Lung (tissue), 17 donors: ENCODE measurements at places on chromosomes 2 and 18.

DNA sequence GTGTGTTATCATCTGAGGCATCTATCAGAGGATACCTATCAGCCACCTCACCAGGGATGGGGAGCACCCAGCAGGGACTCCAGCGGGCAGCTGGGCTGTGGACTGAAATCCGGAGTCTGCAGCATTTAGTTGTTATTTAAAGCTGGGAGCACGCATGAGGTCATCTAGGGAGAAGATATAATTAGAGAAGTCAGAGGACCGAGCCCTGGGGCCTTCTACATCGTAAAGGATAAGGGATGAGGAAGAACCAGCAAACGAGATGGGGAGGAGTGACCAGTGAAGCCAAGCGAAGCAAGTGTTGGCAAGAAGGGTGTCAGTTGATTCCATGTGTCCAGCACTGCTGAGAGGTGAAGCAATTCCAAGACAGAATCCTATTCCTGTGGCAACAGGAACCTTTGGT lies 70.3 kb downstream of the STEAP3 start:
- H3K4me1 ChIP-seq, result no peaks in the 10 kb centered on the region
- H3K27me3 ChIP-seq, result no peaks in the 10 kb centered on the region

DNA sequence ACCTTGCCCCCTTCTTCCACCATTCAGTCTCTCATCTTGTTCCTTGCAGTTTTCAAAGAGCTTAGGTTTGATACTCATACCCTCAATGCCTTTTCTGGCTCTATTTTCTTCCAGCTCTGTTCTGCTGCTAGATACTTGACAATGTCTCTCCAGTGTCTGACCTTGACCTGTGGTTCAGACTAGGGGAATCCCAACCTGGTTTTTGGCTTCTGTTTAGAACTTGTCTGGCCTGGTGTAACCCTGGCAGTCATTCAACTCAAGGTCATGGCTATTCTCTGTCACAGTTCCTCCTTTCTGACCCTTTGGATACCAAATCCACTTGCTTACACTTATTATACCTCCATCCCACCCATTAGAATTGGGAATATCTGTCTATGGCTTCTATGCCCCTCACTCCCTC lies 31.8 kb upstream of the IMP4 start:
- no peak overlapping the region for H3K27ac ChIP-seq
- no peaks in the 10 kb centered on the region for H3K36me3 ChIP-seq
- no peak for DNase-seq
- H3K27me3 ChIP-seq, result no peaks in the 10 kb centered on the region
- no peak overlapping the region for H3K4me3 ChIP-seq

GRCh38 chr2:108304975-108305374 lies 16.3 kb downstream of the SULT1C2 start:
- no peak for DNase-seq
- H3K27ac ChIP-seq, result no peak overlapping the region
- no peaks in the 10 kb centered on the region for H3K27me3 ChIP-seq

GRCh38 chr2:236177967-236178889 lies 10.0 kb upstream of the GBX2 start:
- peaks cover 78% of the 10 kb centered on the region for H3K27me3 ChIP-seq
- H3K36me3 ChIP-seq, result no peaks in the 10 kb centered on the region
- peaks cover 3% of the 10 kb centered on the region for H3K4me1 ChIP-seq
- no peak overlapping the region for H3K4me3 ChIP-seq
- no peak overlapping the region for H3K27ac ChIP-seq

DNA sequence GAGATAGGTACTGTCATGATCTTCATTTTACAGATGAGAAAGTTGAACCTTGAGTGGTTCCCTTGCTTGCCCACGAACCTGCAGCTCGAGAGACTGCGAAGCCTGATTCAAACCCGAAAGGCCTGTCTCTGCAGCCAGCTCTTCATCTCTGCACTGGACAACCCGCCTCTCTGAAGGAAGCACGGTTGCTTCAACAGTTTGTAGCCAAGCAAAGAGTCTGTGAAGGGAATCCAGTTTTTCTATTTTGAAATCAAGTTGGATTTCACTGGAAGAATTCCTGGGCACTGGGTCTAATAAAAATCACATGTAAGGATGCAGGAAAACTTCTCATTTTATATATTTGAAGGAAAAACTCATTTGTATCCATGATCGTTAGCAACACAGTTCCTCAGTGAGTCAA lies 21.3 kb upstream of the ICOS start:
- peak; percentile 31 for DNase-seq
- H3K4me1 ChIP-seq, result no peaks in the 10 kb centered on the region
- no peaks in the 10 kb centered on the region for H3K27me3 ChIP-seq
- H3K4me3 ChIP-seq, result no peak overlapping the region

DNA sequence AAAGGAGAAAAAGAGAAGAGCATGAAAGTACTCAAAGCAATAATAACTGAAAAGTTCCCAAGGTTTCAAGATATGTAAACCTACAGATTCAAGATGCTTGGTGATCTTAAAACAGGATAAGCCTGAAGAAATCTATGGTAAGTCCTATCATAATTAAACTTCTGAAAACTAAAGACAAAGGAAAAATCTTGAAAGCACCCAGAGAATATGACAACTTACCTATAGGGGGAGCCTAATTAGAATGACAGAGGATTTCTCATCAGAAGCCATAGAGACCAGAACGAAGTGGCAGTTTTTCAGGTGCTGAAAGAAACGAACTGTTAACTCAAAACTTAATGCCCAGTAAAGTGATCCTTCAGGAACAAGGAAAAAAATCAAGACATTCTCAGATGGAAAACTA lies 59.7 kb downstream of the XDH start:
- H3K4me3 ChIP-seq, result no peak overlapping the region
- H3K27ac ChIP-seq, result no peak overlapping the region
- H3K36me3 ChIP-seq, result no peaks in the 10 kb centered on the region
- no peak for DNase-seq

- no peak overlapping the region for H3K4me3 ChIP-seq
- no peaks in the 10 kb centered on the region for H3K27me3 ChIP-seq
- peaks cover 11% of the 10 kb centered on the region for H3K36me3 ChIP-seq
These were observed 15.1 kb downstream of the IWS1 start for GRCh38 chr2:127511090-127511695.

GRCh38 chr2:42164971-42165370 lies 4.2 kb upstream of the EML4 start:
- DNase-seq, result no peak
- no peak overlapping the region for H3K27ac ChIP-seq
- H3K4me3 ChIP-seq, result no peak overlapping the region
- no peaks in the 10 kb centered on the region for H3K36me3 ChIP-seq
- H3K27me3 ChIP-seq, result no peaks in the 10 kb centered on the region

- no peak for DNase-seq
- peaks cover 3% of the 10 kb centered on the region for H3K4me1 ChIP-seq
- H3K36me3 ChIP-seq, result no peaks in the 10 kb centered on the region
- no peaks in the 10 kb centered on the region for H3K27me3 ChIP-seq
These were observed 87.5 kb downstream of the PLEKHM3 start for GRCh38 chr2:207937823-207938222.

GRCh38 chr18:37409878-37410277 lies 155.7 kb downstream of the CELF4 start:
- H3K36me3 ChIP-seq, result no peaks in the 10 kb centered on the region
- no peak overlapping the region for H3K4me3 ChIP-seq
- peak; percentile 63 for DNase-seq
- H3K4me1 ChIP-seq, result peaks cover 10% of the 10 kb centered on the region
- H3K27me3 ChIP-seq, result no peaks in the 10 kb centered on the region

DNA sequence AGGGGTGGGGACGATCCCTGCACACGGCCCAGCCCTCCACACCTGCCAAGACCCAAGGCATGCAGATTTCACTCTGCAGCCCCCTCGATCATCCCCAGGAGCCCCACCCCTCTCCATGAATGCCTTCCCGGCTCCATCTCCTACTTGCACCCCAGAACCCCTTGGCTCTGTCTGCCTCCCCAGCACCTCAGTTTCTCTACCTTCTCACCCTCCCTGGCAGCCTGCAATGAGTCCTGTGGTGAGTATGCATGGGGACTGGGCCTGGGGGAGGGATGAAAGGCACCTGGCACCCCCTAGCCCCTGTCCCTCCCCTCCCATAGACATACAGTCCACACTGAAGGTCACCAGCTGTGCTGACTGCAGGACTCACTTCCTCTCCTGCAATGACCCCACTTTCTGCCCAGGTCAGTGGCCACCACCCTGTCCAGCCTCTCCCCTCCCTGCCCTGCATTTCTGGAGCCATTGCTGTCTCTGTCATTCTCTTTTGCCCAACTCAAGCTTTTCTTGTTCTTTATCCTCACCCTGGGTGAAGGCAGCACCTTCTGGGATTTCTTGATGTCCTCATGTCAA lies 1.0 kb downstream of the TEX51 start:
- no peaks in the 10 kb centered on the region for H3K36me3 ChIP-seq
- H3K4me1 ChIP-seq, result no peaks in the 10 kb centered on the region
- H3K4me3 ChIP-seq, result no peak overlapping the region
- no peak for DNase-seq
- H3K27ac ChIP-seq, result no peak overlapping the region

- no peak overlapping the region for H3K4me3 ChIP-seq
- H3K27me3 ChIP-seq, result no peaks in the 10 kb centered on the region
- no peaks in the 10 kb centered on the region for H3K4me1 ChIP-seq
- DNase-seq, result no peak
These were observed 191.7 kb upstream of the STK17B start for GRCh38 chr2:196362973-196363549.
